Iris pigment epithelial cell (primary cell): ENCODE measurements at places on chromosomes 16 and 17.

DNA sequence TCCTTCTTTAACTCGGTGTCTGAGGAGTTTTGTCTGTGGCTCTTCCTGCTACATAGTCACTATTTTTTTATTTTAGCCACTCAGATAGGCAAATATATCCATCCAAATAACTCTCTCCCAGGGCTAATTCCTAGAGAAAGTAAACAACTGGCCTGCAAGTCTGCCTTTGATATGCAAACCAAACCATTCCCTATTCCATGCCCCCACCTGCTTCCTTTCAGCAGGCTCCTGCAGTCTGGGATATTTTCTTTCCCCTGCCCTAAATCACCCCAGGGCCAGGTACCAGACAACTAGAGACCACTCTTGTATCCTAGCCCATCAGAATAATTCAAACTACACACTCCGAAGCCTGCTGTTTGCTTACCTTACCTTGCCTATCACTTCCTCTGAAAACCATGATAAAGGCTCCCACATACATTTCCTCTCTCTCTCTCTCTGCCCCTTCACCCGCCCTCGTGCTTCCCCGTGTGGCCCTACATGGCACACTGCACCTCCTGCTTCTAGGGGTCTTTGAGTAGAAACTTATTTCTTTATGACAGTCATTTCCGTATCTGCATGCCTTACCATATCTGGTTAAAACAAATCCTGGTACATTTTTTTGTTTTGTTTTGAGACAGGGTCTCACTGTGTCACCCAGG, 8.3 kb downstream of the CD300H start:
- DNase-seq = no peak

DNA sequence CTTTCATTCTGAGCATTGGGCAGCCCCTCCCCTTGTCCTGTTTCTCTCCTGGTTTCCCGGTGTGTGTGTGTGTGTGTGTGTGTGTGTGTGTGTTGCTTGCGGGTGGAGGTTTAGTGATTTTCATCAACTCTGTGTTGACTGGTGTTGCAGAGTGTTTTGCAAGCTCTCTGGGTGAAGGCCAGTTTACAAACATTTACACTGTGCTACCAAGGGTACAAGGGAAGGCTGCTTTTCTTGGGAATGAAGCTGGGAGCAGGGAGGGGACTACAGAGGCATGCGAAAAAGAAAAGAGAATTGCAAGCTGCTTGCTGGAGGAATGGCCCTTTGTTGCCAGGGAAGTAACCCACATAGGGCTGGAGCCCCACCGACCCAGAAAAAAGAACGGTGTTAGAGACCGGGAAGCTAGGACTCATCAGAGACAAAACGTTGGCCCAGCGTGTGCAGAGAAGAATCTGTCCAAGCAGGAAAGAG, 29.6 kb downstream of the HS3ST3B1 start:
- DNase-seq = peak; percentile 67

DNA sequence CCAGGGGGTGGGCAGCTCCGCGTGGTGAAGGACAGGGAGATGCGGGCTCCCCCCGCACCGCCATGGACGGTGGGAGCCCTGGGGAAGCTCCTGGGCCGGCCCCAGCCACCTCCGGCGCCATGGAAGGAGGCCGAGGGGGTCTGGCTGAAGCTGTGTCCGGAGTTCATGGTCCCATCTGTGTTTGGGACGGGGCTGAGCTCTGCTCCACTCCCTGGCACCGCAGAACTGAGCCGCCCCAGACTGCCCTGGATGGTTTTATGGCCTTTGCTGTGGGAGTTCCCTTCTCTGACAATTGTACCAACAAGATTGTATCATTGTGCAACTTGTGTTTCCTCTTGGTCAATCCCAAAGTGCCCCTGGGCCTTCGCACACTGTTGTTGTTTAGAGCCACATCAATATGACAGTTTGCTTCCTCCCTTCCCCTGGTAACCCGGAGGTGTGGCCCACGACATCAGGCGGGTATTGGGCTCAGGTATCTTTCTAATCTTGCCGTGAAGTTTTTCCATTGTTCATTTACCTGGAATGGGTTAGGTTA, 942 bp downstream of the KRT23 start:
- no peak for DNase-seq

DNA sequence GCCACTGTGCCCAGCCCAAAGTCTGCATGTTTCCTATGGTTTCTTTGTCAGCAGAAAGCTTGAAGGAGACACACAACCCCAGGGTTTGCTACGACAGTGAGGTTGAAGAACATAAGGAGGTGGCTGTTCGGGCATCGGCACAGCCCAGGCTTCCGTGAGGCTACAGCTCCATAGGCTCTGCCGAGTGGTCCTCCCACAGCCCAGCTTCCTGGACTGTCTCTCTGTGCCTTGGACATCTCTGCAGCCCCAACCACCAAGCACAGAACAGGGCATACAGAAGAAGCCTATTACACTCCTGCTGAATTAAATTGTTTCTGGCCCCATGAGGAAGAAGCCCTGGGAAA, 3.2 kb upstream of the HAP1 start:
- DNase-seq = no peak

- no peak for DNase-seq
Observed at GRCh38 chr16:50448522-50448921, 79.7 kb upstream of the BRD7 start.
